ENCODE measurements at places on chromosomes 6 and 20. TPM values are rescaled to one million over a fixed set of nuclear protein-coding genes. Genes with fewer than 3 reads are reported as not detected.

GRCh38 chr6:169868458-169868857 lies 117.0 kb downstream of the ERMARD start:
- DNase-seq: no peak

- DNase-seq: no peak
Observed at GRCh38 chr20:3911956-3912355, 22.8 kb downstream of the PANK2 start.

DNA sequence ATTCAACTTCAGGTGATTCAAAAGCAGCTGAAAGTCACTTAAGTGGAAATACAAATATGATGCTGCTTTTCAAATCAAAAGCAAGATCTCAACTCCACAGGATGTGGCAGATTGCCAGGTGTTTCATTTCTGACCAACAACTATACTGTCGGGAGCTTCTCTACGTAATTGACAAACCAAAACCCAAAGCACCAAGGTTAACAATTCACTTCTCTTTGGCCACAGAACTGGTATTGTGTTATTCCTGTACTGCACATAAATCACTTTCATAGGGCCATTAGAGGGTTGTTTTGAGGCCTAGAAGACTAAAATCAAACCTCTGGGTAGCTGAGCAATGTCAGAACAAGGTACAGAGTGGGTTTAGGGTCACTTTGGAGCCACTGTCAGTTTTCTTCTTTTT lies 169.7 kb downstream of the HAO1 start:
- DNase-seq: peak; percentile 18

- DNase-seq: no peak
Observed at GRCh38 chr6:124298730-124299129, 495.1 kb downstream of the NKAIN2 start.

DNA sequence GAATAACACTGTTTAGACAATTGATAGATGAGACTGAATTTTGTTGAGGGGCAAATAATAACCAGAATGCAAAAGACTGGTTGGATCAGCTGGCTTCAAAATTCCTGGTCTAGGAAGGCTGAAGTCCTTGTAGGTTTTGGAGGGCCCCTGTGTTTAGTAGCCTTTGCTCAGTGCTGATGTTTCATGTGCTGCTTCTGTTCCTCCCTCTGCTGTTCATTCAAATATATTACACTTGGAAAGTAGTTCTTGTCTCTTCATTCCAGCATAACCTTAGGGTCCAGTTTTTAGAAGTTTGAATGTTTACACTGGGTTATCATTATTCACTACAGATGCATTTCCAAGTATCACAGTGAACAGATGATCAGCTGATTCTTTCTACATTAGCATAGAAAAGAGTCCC lies 72.5 kb downstream of the FLRT3 start:
- no peak for DNase-seq

DNA sequence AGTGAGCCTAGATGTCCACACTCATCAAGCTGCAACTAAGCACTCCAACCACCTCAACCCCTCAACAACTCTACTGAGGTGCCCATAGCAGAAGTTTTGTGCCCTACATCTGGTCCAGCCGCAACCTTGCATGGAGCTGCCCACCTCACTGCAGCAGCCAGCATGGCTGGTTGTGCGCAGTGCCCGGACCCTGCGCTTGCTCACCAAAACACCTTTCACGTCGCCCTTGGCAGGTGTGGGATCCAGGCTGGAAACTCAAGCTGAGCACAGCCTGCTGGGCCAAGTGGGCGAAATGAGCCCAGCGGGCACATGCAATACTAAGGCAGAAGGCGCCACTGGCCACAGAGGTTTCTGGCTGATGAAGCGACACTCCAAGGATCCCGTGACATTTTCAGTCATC lies 902.4 kb downstream of the TBC1D32 start:
- no peak for DNase-seq

Gene TBC1D20
- 35.9 TPM for polyA plus RNA-seq

GRCh38 chr6:4953440-4953839 lies 50.4 kb downstream of the RPP40 start:
- no peak for DNase-seq

GRCh38 chr20:47682028-47682783 lies 103.1 kb downstream of the SULF2 start:
- no peak for DNase-seq

GRCh38 chr6:143721642-143722041 lies 43.9 kb downstream of the PHACTR2 start:
- no peak for DNase-seq

GRCh38 chr6:31582230-31582643 lies at the start of gene LTB:
Gene LTB, minus strand, starts transcription at chr6:31582424. Its CDS starts 7 bp downstream, at chr6:31582417.
- DNase-seq: no peak

- no peak for DNase-seq
Observed at GRCh38 chr20:34978092-34978744, 22.6 kb downstream of the MYH7B start.

DNA sequence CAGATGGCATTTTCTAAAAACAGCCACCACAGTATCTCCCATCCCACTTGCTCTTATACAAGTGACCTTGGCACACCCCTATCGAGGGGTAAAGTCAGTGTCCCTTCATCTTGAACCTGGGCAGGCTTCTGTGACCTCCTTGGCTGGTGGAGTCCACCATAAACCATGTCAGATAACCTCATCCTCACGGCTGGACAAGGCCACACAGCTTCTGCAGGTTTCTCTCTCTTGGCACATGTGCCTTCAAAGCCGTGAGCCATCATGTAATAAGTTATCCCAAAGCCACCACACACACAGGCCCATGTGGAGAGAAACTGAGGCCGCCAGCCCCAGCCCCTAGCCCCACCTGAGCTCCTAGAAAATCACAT lies 105.4 kb downstream of the SNX5 start:
- DNase-seq: no peak

GRCh38 chr6:130026859-130027258 lies 8.5 kb downstream of the L3MBTL3 start:
- DNase-seq: no peak

DNA sequence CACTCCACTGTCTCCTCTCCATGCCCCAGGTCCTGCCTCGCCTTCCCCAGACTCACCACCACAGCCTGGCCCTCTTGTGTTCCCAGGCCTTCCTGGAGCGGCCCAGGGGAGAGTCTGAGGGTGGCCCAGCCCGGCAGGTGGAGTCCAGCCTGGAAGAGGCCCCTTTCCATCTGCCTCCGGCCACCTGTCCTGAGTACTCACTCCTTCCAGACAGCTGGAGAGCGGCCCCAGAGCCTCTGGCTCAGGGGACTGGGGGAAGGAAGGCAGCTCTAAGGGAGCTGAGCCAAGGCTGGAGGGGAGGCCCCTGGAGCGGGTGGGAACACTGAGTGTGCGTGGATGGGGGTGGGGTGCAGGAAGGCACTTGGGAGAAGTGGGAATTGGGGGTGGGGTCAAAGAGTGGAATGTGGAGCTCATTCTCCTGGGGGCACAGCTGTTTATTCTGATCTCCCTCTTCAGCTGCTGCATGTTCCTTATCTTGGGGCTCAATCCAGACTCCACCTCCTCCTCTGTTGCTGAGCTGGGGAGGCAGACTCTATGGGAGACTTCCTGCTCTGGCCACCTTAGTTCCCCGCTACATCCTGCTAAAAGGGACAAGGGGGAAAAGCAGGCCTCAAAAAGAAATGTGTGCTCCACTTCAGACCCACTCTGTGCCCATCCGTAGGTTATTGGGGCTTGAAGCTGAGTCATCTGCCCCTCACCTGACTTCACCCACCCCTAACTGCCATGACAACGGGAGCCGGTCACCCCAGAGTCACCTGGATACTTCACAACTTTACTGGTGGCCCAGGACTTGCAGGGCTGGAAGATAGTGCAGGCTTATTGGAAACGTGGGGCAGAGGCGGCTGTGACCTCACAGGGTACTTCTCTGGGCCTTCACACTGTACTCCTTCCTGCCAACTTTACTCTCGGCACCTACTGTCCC lies 19.5 kb upstream of the TAF8 start:
- DNase-seq: no peak

Gene HLA-DOA
- polyA plus RNA-seq: 5.9 TPM

GRCh38 chr6:170317076-170317475 lies 10.5 kb downstream of the FAM120B start:
- no peak for DNase-seq

Gene SLC2A10
- polyA plus RNA-seq: 16.6 TPM

DNA sequence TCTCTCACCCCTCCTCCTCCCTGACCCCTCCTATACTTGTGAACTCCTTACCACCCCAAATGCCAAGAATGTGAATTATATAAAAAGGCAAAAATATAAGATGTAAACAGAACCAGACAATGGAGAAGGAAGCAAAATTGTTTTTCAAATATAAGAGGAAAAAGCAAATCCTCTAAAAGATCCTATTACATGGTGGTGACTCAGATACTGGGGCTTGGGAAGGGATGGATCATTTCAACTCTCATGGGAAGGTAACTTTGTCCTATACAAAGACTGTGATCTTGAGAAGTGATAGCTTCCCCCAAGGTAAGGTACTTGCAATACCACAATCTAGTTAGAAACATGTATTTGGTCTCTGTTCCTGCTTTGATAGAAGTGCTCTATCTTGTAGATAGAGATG lies 24.6 kb upstream of the TNFRSF21 start:
- DNase-seq: no peak

Gene NRN1
- polyA plus RNA-seq: 3.6 TPM

- no peak for DNase-seq
Observed at GRCh38 chr6:70131528-70131927, 171.4 kb downstream of the COL9A1 start.

DNA sequence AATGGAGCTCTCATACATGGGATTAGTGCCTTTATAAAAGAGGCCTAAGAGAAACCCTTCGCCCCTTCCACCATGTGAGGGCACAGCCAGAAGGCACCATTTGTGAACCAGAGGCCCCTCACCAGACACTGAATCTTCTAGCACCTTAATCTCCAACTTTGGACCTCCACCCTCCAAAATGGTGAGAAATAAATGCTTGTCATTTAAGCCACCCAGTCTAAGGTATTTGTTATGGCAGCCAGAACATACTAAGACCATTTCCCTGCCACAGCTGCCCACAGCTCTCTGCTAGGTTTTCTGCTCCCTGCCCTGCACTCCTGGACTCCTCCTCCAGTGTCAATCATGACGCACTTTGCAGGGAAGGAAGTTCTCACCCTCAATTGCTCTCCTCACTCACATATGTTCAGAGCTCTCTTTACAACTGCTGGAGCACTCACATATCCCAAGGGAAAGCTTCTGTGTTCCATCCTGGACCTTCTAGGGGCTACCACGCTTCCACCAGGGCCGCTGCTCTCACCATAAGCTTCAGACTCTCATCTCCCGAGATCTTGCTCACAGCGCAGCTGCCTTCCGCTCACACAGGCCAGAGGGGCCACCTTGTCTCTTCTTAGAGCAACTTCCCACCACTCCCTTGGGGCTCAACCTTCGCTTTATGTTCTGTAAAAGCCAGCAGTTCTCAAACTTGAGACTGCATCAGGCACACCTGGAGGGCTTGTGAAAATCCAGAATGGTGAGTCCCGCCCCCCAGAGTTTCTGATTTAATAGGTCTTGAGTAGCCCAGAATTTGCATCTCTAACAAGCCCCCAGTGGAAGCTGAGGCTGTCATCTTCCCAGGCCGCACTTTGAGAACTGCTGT lies 1.6 kb upstream of the LY86 start:
- no peak for DNase-seq

Gene ETV7
- not detected for polyA plus RNA-seq

DNA sequence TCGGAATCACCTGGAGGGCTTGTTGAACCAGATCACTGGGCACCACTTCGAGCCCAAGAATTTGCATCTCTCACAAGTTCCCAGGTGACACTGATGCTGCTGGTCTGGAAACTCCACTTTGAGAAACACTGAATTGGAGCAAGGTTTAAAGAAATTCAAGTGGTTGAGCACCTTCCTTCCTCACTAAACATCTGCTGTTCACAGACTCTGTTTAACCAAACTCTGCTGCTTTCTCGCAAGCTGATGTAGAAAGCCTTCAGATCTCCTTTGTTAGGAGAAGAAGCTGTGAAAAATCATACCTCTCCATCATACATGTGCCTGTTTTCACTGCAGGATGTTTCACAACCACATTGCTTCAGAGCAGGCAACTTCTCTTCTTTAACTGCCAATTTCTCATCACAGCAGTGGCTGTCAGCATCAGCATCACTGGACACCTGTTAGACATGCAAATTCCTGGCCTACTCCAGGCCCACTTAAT lies 87.5 kb upstream of the TOP1 start:
- no peak for DNase-seq
